ENCODE measurements at places on chromosomes 7 and 10.

DNA sequence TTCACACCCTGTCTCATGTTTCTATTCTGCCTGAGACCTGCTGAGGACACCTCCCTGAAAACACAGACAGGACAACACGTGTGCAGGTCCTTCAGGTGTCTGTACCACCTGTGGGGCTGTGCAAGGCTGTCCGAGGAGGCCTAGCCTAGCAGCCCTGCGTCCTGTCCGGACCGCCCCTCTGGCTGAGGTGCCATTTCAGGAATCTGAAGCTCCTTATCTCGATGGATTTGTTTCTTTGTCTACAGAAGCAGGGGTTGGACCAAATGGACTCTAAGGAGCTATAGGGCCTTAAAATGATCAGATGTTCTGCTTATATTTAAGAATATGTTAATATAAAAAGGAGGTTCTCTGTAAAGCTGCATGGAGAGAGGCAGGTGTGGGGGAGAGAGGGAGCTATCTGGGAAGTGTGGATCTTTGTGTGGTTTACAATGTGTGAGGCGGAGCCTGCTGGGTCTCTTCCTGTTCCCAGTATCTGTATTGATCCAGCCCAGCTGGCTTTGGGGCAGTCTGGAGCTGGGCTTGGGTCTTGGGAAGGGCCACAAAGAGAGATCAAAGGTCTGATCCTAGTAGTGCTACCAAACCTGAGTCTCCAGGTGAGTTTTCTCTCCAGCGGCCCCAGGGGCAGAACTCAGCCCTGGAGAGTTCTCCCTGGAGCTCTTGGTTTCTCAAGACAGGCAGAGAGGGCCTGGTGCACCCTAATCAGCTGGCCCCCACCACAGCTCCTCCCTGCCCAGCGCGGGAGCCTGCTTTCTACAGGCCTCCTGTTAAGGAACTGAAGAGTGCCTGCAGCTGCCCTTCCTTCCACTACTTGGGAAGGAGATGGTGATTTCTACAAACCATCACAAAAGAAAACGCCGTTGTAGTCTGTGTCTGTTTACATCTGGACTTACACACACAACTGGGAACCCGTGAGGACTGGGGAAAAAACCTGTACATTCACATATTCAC is 3.4 kb upstream of the MNX1 start:
- no peak for DNase-seq
- H3K36me3 ChIP-seq: no peaks in the 10 kb centered on the region
- H3K4me3 ChIP-seq: no peak overlapping the region
- no peak overlapping the region for H3K27ac ChIP-seq

DNA sequence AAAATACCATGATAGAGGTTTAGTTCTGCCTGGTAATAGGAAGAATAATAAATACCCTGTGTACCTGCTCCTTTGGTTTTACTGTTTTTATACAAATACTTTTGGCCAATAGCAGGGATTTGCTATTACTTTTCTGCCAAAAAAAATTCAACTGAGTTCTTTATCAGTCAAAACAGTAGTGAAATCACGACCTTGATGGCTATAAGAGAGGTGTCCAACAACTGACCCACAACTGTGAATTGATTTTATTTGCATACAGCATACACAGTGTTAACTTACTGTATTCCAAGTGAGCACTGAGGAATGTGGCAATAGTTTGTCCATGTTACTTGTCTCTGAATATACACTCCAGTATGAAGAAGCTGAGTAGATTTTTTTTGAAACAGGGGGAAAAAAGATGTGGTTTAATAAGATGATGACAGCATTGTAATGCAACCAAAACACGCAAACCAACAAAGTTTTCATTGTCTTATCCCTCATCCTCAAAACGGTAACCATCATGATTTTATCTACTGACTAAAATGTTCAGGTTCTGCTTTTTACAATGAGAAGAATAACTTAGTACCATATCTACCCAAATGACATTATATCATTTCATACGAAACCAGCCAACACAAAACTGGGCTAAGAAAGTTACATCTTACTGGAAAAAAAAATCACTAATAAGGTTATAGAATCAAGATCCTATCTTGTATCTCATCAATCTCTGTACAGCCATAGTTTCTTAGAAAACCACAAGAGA is 63.3 kb downstream of the GSAP start:
- H3K36me3 ChIP-seq: peaks cover 18% of the 10 kb centered on the region
- H3K4me3 ChIP-seq: no peak overlapping the region
- no peak for DNase-seq
- H3K27ac ChIP-seq: peak overlapping the region; percentile 89
- no peaks in the 10 kb centered on the region for H3K27me3 ChIP-seq

- H3K36me3 ChIP-seq: peaks cover 6% of the 10 kb centered on the region
- H3K4me3 ChIP-seq: peak overlapping the region; percentile 85
- peak overlapping the region; percentile 94 for H3K27ac ChIP-seq
- H3K27me3 ChIP-seq: no peaks in the 10 kb centered on the region
- H3K4me1 ChIP-seq: peaks cover 27% of the 10 kb centered on the region
Measured at GRCh38 chr7:87474533-87475358, 734 bp downstream of the ABCB4 start.

- H3K27ac ChIP-seq: no peak overlapping the region
- H3K27me3 ChIP-seq: peaks cover 3% of the 10 kb centered on the region
- DNase-seq: no peak
- H3K4me3 ChIP-seq: no peak overlapping the region
- no peaks in the 10 kb centered on the region for H3K4me1 ChIP-seq
Measured at GRCh38 chr7:29401769-29402168, 161.9 kb upstream of the PRR15 start.
